Right renal pelvis (tissue), 4 donors: ENCODE measurements at places on chromosomes 2 and 18. TPM values are rescaled to one million over a fixed set of nuclear protein-coding genes. Genes with fewer than 3 reads are reported as not detected.

Gene KCNIP3
- 16.8 TPM for polyA plus RNA-seq

DNA sequence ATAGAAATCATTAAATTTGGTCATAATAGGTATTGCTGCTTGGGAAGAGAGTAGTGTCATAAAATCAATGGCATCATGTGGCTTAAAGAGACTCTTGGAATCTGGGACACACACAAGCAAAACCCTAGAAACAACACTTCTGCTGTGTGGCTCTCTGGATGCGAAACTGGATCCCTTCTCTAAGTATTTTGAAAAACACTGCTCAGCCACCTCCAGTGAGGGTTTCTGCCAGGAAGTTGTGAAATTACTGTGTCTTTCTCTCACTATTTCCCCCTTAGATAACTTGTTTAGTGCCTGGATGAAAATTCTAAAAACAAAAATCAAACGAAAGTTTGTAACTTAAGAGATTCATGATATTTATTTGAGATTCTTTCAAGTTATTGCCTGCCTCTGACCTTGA is 163.8 kb downstream of the RHBDD1 start:
- no peak for DNase-seq

Gene REEP1
- polyA plus RNA-seq: 4.1 TPM

Gene SERPINB3
- polyA plus RNA-seq: not detected

Gene ANKRD30B
- polyA plus RNA-seq: 0.05 TPM

DNA sequence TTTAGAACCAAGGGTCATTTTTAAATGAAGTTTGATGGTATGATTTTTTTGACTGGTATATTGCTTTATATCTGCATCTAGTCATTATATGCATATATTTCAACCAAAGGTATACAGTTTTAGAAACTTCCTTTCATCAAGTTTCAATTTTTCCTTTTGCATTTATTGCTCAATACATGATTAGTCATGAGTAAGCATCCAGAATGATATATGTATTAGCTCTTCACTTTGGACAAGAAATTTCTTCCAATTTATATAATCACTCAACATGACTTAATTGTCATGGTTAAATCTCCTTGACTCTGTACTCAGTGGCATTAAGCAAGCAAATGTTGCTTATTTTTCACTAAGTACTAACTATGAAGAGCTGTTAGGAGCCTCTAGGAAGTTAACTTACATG is 123.6 kb downstream of the PLCL1 start:
- DNase-seq: no peak

- no peak for DNase-seq
Measured at GRCh38 chr2:43356774-43357173, 130.4 kb upstream of the ZFP36L2 start.

GRCh38 chr18:32582455-32582854 is 111.8 kb upstream of the GAREM1 start:
- DNase-seq: no peak

GRCh38 chr2:160909781-160910242 is 250.4 kb upstream of the TANK start:
- DNase-seq: no peak

GRCh38 chr2:193895226-193895625 is 1700.5 kb upstream of the TMEFF2 start:
- DNase-seq: no peak

DNA sequence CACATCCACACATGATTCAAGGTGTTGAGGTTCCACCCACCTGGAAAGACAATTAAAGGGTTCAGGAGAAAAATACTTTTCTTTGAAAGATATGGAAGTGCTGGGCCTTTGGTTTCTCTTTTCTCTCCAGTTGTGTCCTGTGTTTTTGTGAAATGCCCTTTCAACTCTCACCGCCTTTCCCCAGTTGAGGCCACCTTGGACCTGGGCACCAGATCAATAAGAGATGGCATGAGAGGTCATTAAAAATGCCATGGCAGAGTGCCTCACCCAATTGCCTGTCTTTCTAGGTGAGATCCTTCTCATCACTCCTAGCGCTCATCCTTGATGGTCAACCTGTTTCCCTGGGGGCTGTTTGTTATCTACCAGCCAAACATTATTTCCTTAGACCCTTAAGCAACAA is 453.9 kb downstream of the TSN start:
- DNase-seq: no peak

DNA sequence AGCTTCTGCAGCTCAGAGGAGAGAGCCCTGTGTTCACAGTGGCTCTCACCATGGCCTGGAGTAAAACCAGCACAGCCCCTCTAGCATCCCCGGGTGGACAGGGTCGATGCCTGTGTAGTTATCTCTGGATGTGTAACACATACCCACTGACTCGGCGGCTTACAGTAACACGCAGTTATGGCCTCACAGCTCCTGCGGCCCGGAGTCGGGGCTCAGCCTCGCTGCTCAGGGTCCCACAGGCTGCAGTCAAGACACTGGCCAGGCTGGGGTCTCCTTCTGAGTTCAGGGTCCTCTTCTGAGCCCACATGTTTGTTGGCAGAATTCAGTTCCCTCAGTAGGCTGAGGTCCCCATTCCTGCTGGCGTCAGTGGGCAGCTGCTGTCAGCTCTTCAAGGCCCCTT is 2.5 kb upstream of the RAB17 start:
- no peak for DNase-seq

DNA sequence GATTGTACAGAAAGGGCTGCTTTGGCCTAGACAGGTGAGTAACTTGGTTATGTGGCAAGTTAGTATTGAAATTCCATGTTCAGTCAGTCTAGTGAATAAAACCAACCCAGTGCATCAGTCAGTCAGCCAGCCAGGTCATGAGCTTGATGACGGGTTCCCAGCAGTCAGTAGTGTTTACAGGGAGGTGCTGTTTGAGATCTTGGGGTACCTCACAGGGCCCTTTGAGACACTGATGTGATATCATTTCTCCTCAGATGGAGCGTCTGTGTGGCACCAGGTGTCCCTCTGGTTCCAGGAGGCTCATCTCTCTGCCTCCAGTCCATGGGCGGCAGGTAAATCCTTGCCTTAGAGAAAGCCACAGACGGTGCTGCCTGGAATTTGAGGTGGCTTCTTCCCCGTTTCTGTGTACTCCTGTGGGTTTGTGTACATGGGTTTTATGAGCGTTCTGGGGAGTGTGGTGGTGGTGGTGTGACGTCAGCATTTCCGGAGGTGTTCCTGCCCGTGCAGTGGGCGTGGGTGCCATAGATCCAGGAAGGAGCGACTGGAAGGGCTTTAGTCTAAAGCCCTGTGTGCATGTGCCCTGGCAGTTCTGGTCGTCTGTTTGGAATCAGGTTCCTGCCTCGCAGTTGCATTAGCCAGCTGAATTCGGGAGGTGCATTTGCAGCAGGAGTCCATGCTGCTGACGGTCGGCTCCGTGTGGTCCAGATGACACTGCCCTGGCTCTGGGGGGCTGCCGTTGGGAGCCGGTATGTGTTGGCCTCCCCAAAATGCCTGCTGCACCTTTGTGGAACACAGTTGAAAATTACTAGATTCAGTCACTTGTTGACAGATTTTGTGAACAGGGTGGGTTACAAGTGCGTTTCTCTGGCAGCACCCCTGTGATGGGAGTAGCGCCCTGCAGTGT is 2.1 kb downstream of the CTDP1 start:
- no peak for DNase-seq

GRCh38 chr2:31217465-31218200 is at the start of gene CAPN14:
TSS of gene CAPN14 (minus strand) at chr2:31217515. CDS start at chr2:31205447, 12,068 bp downstream.
- DNase-seq: no peak

GRCh38 chr2:158686210-158686691 is 108.9 kb upstream of the DAPL1 start:
- DNase-seq: no peak

DNA sequence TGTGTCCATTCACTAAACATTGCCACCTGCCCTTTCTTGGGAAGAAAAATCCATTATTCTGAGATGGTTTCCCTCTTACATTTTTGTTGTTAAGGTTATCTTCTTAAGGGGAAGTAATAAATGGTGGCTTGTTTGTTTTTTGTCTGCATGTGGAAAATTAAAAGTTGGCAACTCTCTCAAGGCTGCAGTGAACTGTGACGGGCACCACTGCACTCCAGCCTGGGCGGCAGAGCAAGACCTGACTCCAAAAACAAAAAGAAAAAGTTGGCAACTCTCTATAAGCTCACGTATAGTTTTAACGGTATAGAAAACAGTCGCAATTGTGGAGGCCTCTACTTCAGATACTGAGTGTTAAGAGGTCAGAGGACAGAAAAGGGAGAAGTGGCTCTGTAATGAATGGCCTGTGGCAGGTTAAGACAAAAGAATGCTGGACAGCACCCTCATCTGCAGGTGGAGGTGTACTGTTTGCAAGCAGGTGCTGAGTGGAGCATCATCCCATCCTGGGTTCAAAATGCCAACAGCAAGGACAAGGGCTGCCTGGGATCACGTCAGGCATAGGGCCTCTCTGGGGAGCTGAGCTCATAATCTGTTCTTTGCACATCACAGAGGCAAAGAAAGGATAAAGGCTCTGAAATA is 16.7 kb downstream of the L3MBTL4 start:
- no peak for DNase-seq

DNA sequence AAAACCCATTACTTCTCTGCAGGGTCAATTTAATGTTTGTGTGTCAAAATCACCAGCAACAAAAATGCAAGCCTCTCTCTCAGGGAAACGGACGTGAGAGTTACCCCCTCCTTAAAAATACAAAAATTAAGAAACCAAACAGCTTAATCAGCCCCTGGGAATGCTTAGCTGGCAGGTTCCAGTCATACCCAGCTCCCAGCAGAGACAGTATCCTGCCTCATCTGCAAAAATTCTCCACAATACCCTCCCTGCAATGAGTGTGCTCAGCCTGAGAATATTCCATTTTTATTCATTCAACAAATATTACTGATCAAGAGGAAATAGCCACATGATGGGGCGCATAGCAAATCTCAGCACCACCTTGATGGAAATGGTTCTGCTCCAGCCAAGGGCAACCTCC is 36.3 kb downstream of the ST8SIA5 start:
- no peak for DNase-seq

- DNase-seq: no peak
Measured at GRCh38 chr2:101446869-101447268, 28.0 kb downstream of the RFX8 start.

Gene FABP1
- 19.6 TPM for polyA plus RNA-seq

DNA sequence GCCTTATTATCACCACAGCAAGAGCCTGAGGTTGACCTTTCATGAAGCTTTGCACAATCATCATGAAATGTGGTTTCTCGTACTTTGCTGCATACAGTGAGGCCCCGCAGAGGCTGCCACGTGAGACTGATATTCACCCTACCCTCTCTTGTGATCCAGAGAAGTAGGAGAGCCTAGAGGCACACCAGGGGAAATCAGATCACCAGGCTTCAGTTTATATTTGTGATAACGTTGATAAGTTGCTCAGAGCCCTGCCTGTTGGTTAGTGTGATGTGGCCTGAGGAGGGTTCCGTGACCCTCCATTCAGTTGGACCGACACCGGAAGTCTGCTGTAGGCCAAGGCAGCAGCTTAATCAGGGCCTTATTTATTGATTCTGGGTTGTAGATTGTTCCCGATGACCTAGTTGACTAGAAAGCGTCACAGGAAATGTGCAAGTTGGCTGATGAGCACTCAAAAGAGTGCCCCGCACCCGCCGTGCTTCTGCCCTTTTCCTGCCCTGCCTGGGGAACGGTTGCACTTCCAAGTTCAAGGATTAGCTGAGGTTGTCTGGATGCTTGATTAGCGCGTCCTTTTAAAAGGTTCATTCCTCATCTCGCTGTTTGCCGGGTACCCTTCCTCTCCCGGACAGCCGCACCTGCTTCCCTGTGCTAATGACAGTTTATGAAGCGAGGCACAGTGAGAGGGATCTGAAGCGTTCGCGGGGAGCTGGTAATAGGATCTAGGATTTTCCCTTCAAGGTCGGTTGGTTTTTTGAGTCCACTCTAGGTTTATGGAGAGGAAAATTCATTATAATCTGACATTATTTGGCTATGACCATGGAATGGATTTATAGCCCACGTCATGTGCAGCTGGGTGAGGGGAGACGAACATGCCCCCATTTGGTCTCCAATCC is 146.4 kb downstream of the SH3RF3 start:
- DNase-seq: no peak

- DNase-seq: no peak
Measured at GRCh38 chr2:212712991-212713390, 174.4 kb upstream of the ERBB4 start.

Gene CENPA
- polyA plus RNA-seq: 16.6 TPM

Gene KCNE4
- 18.3 TPM for polyA plus RNA-seq

DNA sequence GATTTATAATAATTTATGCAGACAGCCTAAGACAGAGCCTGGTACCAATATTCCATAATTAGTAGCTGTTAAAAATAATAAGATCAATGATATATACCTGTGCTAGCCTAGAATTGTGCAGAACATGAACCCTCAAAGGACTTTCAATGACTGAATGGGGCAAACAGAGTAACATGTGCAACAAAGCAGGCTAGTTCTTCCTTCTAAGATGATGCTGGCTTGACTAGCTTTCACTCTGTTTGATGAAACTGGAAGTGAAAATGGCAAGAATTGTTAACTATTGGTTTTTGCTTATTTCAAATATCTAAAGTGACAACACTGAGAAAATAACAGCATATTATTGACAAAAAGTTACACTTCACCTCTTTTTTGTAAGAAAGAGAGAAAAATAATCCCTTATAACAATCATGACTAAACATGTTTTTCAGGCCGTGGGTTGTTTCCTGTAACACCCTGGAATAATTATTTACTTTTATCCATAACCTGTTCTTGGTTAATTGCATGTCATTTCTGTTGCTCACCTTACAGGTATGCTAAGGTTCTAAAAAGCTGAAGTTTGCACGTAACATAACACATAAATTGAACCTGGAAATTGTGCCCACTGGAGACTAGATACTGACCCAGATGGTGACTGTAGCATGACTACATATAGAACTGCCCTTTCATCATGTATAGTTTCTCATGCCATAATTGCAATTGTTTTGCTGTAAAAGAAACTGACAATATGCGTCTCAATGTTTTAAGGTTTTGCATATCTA is 108.7 kb downstream of the C18orf54 start:
- no peak for DNase-seq

DNA sequence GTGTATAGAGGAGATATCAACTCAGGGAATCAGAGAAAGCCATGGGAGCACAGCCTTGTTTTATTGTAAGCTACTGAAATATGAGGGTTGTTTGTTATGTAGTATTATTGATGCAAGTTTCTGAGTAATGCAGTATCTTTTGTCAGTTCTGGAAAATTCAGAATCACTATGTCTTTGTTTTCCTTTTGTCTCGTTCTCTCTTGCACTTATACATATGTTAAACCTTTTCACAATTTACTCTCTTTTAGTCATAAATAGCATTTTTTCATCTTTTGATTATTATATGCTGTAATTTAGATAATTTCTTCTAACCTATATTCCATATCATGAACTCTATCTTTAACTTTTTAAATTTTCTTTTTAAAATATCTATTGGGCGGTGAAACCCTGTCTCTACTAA is 85.0 kb upstream of the COL3A1 start:
- DNase-seq: no peak
